Hindlimb muscle (tissue), 1 donor: ENCODE measurements at places on chromosomes 12 and 14. TPM values are rescaled to one million over a fixed set of nuclear protein-coding genes. Genes with fewer than 3 reads are reported as not detected.

GRCh38 chr12:82517027-82517426 lies 158.7 kb downstream of the METTL25 start:
- no peak for DNase-seq

GRCh38 chr14:75991753-75992152 lies 6.2 kb downstream of the IFT43 start:
- no peak for DNase-seq

GRCh38 chr12:71607494-71608330 lies 55.9 kb downstream of the ZFC3H1 start:
- no peak for DNase-seq

- no peak for DNase-seq
Observed at GRCh38 chr14:80100681-80101080, 110.6 kb downstream of the DIO2 start.

GRCh38 chr12:108146035-108146893 lies 17.2 kb downstream of the WSCD2 start:
- no peak for DNase-seq

PLEKHH1 gene
- 2.0 TPM for polyA plus RNA-seq

STYK1 gene
- polyA plus RNA-seq = not detected

DNA sequence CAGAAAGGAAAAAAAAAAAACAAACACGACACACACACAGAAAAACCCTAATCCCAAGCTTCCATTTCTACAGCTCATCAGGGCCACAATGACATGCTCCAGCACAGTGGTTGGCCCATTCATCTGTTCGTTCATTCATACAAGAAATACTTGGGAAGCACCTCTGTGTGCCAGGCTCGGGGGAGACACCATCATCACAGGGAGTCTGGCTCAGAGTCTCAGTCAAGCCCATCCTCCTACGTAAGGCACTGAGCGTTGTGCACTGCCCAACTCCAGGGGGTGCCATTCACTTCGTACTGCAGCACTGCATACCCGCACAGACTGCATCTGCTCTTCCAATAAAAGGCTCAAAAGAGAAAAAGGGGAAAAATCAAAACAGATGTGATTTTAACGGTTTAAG lies 15.3 kb downstream of the VPS37B start:
- no peak for DNase-seq

DNA sequence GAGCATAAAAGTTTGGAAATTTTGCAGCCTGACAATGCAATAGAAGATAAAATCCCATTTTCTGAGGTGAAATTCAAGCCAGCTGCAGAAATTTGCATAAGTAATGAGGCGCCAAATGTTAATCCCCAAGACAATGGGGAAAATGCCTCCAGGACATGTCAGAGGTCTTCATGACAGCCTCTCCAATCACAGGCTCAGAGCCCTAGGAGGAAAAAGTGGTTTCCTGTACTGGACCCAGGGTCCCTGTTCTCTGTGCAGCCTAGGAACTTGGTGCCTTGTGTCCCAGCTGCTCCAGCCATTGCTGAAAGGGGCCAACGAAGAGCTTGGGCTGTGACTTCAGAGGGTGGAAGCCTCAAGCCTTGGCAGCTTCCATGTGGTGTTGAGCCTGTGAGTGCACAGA lies 1218.1 kb downstream of the GALC start:
- no peak for DNase-seq

GRCh38 chr14:98321841-98322240 lies 950.2 kb downstream of the BCL11B start:
- no peak for DNase-seq

A2M gene
- polyA plus RNA-seq = 362 TPM

DNA sequence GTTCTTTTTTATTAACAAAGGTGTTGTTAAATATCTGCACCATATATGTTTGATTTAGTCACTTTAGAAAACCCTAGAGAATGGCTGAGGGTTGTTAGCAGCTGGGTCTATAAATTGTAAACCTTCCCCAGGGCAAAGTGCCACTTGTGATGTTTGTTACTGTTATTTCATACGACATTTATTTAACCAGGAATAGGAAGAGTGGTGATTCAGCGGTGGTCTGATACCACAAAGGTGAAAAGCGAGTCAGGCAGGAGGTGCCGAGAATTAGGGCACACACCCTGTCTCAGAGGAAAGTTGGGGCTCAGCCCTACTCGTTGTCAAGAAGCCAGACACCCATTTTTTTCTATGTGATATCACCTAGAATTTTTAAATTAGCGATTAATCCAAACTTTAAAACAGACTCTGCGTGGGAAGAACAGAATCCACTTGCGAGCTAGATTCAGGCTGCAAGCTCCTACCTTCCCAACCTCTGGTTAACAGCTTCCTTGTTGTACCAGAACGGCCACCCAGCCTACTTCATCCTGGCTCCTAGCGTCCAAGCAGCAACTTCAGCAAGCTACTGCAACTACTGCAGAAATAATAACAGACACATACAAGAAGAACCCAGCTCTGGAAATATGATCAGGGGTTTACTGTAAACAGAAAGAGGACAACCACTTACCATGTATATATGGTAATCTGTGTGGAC lies 126.7 kb downstream of the TMEM132D start:
- DNase-seq = no peak

DIO2 gene
- 1.9 TPM for polyA plus RNA-seq

RASSF9 gene
- 1.8 TPM for polyA plus RNA-seq

GRCh38 chr14:45679853-45680252 lies 426.9 kb upstream of the MIS18BP1 start:
- DNase-seq = no peak

- DNase-seq = no peak
Observed at GRCh38 chr12:32116897-32117296, 10.2 kb downstream of the BICD1 start.

DNA sequence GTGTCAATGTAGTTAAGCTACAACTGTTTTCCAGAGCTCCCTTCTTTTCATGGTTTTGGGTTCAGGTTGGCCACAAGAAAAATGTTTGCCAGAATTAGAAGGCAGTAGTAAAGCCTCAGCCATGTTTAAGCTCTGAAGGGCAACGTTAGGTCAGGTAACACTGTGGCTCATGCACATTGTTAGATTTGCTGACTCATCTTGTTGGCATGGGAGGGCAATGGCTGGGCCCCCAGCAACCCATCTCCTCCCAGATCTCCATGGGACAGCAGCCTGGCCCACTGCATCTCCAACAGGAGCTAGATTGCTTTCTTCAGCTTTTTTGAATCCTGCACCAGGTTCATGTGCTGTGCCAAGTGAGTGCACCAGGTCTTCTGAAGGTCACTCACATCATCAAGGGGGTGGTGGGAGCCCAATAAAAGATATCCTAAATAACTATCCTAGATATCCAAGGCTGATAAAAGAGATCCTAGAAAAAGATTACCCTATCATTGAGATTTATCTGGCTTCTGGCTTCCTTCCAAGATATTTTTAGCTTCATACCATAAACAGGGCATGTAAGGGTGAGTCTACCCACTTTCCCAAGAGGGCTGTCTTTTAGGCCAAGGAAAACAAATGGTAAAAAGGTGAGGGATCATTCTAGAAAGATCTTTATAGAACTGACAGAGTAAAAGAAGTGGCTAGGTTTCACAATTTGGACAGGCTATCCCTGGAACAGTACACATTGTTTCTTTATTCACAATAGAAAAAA lies 28.9 kb downstream of the PTGER2 start:
- DNase-seq = no peak

GRCh38 chr12:92938018-92938417 lies 8.9 kb upstream of the EEA1 start:
- DNase-seq = no peak

GRCh38 chr12:120444676-120445075 lies 1.5 kb downstream of the TRIAP1 start:
- DNase-seq = no peak

DNA sequence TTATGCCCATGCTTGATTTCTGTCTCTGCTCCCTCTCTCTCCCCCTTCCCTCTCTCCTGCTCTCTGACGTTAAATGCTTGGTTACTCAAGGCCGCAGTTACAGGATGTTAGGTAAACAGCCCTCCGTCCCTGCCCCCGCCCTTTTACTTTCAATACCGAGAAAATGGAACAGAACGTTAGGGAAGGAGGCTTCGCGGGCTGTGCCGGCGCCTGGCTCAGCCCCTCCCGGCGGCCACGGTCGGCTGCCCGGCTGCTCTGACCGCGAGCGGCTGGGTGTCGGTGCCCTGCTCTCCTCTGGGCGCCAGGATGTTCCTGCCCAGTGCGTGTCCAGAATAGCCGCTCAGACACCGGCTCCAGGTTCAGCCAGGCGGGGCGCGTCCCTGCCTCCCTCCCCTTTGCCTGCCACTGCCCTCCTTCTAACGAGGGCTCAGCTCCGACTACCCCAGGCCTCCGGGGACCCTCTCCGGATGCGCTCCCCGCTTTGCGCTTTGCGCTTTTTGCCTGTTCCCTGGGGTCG lies 166.1 kb downstream of the ADCK1 start:
- DNase-seq = no peak

DNA sequence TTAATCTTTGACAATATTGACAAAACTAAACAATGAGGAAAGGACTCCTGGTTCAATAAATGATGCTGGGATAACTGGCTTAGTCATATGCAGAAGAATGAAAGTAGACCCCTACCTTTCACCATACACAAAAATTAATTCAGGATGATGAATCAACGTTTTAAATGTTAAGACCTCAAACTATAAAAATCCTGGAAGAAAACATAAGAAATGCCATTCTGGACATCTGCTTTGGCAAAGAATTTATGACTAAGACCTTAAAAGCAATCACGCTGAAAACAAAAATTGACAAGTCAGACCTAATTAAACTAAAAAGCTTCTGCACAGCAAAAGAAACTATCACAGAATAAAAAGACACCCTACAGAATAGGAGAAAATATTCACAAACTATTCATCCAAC lies 97.4 kb downstream of the LMNTD1 start:
- no peak for DNase-seq

DNA sequence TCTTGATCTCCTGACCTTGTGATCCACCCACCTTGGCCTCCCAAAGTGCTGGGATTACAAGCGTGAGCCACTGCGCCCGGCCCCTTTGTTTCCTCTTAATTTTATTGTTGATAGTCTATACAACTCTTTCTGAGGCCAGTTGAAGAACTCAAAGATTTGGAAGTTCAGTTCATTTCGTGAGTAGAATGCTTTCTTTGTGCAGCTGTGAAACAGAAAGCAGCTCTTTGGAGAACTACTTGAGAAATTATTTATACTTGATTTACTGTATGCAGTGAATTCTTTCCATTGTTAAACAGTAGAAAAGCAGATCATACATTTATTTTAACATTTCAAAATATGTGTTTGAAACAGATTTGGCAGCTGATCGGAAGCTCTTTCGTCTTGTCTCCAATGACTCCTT lies 69.3 kb downstream of the PCNX1 start:
- DNase-seq = no peak

CLEC4D gene
- not detected for polyA plus RNA-seq

FOXN4 gene
- polyA plus RNA-seq = 0.12 TPM

DNA sequence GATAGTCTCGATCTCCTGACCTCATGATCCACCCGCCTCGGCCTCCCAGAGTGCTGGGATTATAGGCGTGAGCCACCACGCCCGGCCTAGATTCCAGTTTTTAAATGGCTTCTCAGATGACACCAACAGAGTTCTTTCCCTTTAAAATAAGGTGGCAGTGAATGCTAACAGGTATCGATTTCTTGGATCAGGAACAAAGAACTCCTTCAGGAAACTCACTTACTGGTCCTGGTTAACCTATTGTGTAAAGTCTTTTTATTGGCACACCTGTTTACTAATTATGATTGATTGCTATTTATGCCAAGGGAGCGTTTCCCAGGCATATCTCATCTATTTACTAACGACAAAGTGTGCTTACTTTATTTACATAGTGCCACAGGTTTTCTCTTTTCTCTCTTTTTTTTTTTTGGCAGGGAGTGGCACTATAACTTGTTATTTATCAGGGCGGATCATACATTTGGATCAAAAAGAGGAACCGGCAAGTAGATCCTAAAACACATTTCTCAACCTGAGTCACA lies 89.7 kb downstream of the GLT1D1 start:
- DNase-seq = no peak
